Ascending aorta (tissue), 2 donors: ENCODE measurements at places on chromosomes 11 and 22.

GRCh38 chr11:121119440-121119839, 18.4 kb downstream of the TECTA start:
- H3K4me1 ChIP-seq: no peaks in the 10 kb centered on the region
- H3K27ac ChIP-seq: no peak overlapping the region
- no peaks in the 10 kb centered on the region for H3K27me3 ChIP-seq
- no peak for DNase-seq

DNA sequence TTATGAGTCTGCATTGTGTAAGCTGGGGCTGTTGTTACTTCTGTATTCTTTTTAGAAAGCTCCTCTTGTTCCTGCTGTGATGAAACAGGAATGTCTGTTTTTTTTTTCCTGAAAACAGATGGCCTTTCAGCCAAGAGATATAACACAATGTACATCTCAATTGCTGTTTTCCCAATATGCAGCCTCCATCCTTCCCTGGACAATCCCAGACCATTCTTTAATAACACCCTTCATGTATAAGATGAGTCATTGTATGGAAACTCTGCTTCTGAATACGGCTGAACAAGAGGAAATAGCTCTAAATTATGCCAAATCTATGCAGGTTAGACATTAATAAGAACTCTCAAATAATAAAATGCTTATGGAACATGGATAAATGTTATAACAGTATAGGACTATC, 60.2 kb upstream of the LRRC4C start:
- H3K27ac ChIP-seq: no peak overlapping the region
- H3K4me3 ChIP-seq: no peak overlapping the region
- H3K36me3 ChIP-seq: no peaks in the 10 kb centered on the region
- DNase-seq: no peak
- H3K4me1 ChIP-seq: no peaks in the 10 kb centered on the region

GRCh38 chr11:7514099-7514591, 346 bp downstream of the PPFIBP2 start:
- no peaks in the 10 kb centered on the region for H3K36me3 ChIP-seq
- peak overlapping the region; percentile 90 for H3K27ac ChIP-seq
- DNase-seq: peak; percentile 74
- peak overlapping the region; percentile 71 for H3K4me3 ChIP-seq
- no peaks in the 10 kb centered on the region for H3K27me3 ChIP-seq

DNA sequence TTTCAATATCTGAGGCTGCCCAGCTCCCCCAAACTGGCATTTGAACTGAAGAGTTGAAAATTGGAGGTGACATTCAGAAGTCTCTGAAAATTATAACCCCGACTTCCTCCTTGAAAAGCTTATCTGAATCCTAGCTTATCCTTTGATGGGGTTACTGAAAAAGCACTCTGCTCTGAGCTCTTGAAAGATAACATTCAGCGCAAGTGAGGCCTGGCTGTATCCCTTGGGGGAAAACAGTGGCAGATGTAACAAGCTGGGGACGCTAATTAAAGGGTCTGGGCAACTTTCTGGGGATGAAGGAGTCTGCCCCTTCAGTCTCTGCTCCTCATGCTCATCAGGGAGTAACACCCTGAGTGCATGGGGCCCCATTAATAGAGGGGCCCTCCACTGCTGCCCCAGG, 402.0 kb upstream of the CADM1 start:
- no peaks in the 10 kb centered on the region for H3K27me3 ChIP-seq
- H3K4me3 ChIP-seq: no peak overlapping the region
- no peaks in the 10 kb centered on the region for H3K36me3 ChIP-seq

GRCh38 chr22:43345761-43346301, 2.7 kb upstream of the SCUBE1 start:
- no peak overlapping the region for H3K4me3 ChIP-seq
- no peak for DNase-seq
- H3K27me3 ChIP-seq: peaks cover 15% of the 10 kb centered on the region
- H3K27ac ChIP-seq: no peak overlapping the region

DNA sequence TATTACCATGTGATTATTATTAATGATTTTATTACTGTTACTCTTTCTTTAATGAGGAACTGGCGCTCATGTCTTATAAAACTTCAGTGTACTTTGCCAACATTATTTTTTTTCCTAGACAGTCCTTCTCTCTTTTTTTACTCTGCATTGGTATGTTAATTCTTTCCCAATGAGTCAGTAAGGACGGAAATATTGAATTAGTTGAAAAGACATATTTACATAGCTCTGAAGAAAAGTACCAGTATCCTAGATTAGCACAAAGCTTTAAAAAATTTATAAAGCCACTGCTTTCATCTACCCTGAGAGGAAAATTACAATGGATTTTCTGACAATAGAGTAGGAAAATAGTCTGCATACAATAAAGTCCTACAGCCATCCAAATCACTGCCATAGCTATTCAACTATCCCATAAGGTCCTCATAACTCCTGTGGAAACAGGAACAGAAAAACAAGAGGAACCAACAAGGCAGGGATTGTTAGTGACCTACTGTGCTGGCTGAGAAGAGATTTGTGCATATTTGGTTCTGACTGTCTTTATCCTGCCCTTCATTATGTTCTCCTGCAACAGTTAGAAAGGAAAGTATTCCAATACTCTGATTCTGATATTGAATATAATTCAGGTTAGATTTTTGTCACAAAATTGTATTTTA, 314.4 kb downstream of the AASDHPPT start:
- H3K27me3 ChIP-seq: no peaks in the 10 kb centered on the region
- no peaks in the 10 kb centered on the region for H3K4me1 ChIP-seq
- no peak for DNase-seq
- no peak overlapping the region for H3K4me3 ChIP-seq

DNA sequence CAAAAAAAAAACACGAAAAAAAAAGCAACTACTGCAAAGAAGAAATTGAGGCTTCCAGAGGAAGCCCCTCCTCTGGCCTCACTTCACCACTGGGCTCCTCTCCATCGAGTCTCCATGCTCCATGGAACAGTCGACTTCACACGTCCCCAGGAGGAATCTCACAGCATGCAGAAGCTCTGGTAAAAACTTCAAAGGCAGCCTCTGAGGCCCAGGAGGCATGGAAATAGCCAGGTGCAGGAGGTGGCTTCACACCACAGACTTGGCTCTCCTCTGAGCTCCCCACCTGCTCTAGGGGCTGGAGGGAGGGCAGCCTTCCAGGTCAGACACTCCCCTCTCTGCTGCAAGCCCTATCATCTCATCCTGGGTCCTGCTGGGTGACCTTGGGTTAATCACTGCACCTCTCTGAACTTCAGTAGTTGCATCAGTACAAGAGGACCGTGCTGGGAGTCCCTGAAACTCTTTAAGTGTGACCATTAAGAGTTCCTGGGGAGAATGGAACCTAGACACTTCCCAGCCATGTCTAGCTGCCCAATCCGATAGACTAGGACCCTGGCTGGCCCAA, 8.2 kb downstream of the PDE2A start:
- no peaks in the 10 kb centered on the region for H3K36me3 ChIP-seq
- no peaks in the 10 kb centered on the region for H3K4me1 ChIP-seq
- H3K27me3 ChIP-seq: no peaks in the 10 kb centered on the region
- no peak for DNase-seq
- H3K4me3 ChIP-seq: no peak overlapping the region
- no peak overlapping the region for H3K27ac ChIP-seq

GRCh38 chr11:117633186-117633754, 163.7 kb downstream of the DSCAML1 start:
- H3K36me3 ChIP-seq: no peaks in the 10 kb centered on the region
- H3K27me3 ChIP-seq: no peaks in the 10 kb centered on the region
- DNase-seq: no peak
- H3K4me3 ChIP-seq: no peak overlapping the region
- H3K27ac ChIP-seq: no peak overlapping the region
- no peaks in the 10 kb centered on the region for H3K4me1 ChIP-seq

DNA sequence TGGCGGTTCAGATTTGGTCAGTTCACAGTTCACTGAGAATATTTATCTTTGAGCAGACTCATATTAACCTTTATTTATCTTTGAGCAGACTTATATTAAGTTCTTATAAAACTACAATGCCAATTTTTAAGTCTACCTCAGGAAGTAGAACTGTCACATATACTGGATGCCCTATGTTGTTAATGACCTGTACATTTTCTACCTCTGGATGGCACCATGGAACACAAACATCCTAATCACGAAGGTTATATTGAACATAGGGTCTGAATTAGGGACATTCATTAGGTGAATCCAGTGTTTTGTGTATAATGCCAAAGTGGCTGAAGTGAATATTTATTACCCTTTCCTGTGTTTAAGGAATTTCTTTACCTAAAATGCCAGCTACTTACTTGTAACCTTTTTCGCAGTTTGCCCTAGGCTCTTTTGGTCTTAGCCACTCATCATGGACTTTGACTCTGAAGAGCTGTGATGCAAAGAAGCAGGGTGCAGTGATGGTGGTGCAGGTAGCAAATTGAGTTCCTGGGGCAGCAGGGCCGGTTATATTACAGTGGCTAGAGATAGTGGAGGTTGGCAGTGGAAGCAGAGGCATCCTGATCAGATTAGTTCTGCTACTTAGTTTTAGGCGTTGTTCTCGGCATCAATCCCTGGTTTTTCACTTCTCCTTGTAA, 71.8 kb downstream of the STIM1 start:
- no peak overlapping the region for H3K4me3 ChIP-seq
- H3K27me3 ChIP-seq: no peaks in the 10 kb centered on the region
- peaks cover 9% of the 10 kb centered on the region for H3K4me1 ChIP-seq
- DNase-seq: no peak
- no peaks in the 10 kb centered on the region for H3K36me3 ChIP-seq

GRCh38 chr11:94673386-94673785, 94.8 kb upstream of the AMOTL1 start:
- no peak for DNase-seq
- H3K27me3 ChIP-seq: no peaks in the 10 kb centered on the region
- no peaks in the 10 kb centered on the region for H3K36me3 ChIP-seq
- no peaks in the 10 kb centered on the region for H3K4me1 ChIP-seq
- no peak overlapping the region for H3K4me3 ChIP-seq
- H3K27ac ChIP-seq: no peak overlapping the region

GRCh38 chr11:85752890-85753581, 57.9 kb downstream of the SYTL2 start:
- no peaks in the 10 kb centered on the region for H3K27me3 ChIP-seq
- no peaks in the 10 kb centered on the region for H3K4me1 ChIP-seq
- H3K36me3 ChIP-seq: no peaks in the 10 kb centered on the region
- no peak overlapping the region for H3K27ac ChIP-seq

- no peaks in the 10 kb centered on the region for H3K36me3 ChIP-seq
- H3K27me3 ChIP-seq: no peaks in the 10 kb centered on the region
- H3K4me1 ChIP-seq: no peaks in the 10 kb centered on the region
- H3K27ac ChIP-seq: no peak overlapping the region
- no peak for DNase-seq
Observed at GRCh38 chr22:38955250-38955905, 2.0 kb upstream of the APOBEC3A start.

DNA sequence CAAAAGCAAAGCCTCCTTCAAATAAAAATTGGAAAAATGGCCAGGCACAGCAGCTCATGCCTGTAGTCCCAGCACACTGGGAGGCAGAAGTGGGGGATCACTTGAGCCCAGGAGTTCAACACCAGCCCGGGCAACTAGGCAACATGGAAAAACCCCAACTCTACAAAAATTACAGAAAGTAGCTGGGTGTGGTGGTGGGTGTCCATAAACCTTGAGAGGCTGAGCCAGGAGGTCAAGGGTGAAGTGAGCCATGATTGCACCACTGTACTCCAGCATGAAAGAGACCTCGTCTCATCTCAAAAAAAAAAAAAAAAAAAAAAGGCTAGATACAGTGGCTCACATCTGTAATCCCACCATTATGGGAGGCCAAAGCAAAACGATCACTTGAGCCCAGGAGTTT, 22.3 kb downstream of the DDX6 start:
- peak overlapping the region; percentile 10 for H3K27ac ChIP-seq
- no peak overlapping the region for H3K4me3 ChIP-seq
- H3K36me3 ChIP-seq: peaks cover 35% of the 10 kb centered on the region
- DNase-seq: no peak
- peaks cover 56% of the 10 kb centered on the region for H3K4me1 ChIP-seq

DNA sequence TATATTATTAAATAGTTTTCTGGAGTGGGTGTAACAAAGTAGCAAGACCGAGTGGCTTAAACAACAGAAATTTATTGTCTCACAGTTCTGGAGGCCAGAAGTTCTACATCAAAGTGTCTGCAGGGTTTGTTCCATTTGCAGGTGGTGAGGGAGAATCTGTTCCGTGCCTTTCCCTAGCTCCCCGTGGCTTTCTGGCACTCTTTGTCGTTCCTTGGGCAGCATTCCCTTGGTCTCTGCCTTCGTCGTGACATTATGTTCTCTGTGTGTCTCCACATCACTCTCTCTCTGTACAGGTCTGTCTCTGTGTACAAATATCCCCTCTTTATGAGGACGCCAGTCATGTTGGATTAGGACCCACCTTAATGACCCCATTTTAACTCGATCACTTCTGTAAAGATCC, 38.2 kb downstream of the LDLRAD3 start:
- H3K27me3 ChIP-seq: no peaks in the 10 kb centered on the region
- DNase-seq: no peak
- H3K36me3 ChIP-seq: no peaks in the 10 kb centered on the region
- H3K27ac ChIP-seq: peak overlapping the region; percentile 51
- no peak overlapping the region for H3K4me3 ChIP-seq

DNA sequence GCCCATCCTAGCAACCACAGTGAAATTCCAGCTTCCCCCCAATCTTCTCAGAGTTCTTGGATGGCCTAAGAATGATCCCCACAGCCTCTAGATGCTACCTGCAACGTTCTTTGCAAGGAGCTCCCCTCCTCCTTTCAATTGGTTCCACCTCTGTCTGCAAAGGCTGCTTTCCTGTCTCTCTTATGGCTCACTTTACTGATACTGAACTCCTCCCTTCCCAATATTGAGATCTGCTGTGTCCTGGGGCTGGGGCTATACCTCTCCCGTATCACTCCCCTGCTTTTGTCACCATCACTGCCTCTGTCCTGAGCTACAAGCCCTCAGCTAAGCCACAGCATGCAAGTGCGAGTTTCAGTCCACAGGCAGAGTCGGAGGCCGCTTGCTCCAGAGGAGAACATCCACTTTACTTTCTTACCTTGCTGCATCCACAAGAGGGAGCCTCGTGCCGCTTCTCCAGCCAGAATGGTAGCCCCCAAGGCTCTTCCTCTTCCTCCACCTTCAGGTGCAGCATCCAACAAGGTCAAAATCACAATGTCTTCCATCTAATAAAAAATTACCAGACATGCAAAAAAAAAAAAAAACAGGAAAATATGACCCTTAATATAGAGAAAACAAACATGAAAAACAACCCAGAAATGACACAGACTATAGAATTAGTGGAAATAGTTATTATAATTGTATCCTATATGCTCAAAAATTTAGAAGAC, 48.6 kb upstream of the TMEM45B start:
- DNase-seq: no peak
- H3K4me3 ChIP-seq: no peak overlapping the region
- no peaks in the 10 kb centered on the region for H3K36me3 ChIP-seq
- H3K27me3 ChIP-seq: no peaks in the 10 kb centered on the region
- no peak overlapping the region for H3K27ac ChIP-seq

GRCh38 chr11:15577519-15577918, 462.8 kb downstream of the INSC start:
- no peak overlapping the region for H3K27ac ChIP-seq
- no peaks in the 10 kb centered on the region for H3K36me3 ChIP-seq
- DNase-seq: no peak
- H3K4me3 ChIP-seq: no peak overlapping the region
- no peaks in the 10 kb centered on the region for H3K4me1 ChIP-seq
